PC-3 (cell line): ENCODE measurements at places on chromosomes 2 and 18. TPM values are rescaled to one million over a fixed set of nuclear protein-coding genes. Genes with fewer than 3 reads are reported as not detected.
A peak's percentile ranks its signal among the peaks of the same experiment; 100 is the strongest.

DNA sequence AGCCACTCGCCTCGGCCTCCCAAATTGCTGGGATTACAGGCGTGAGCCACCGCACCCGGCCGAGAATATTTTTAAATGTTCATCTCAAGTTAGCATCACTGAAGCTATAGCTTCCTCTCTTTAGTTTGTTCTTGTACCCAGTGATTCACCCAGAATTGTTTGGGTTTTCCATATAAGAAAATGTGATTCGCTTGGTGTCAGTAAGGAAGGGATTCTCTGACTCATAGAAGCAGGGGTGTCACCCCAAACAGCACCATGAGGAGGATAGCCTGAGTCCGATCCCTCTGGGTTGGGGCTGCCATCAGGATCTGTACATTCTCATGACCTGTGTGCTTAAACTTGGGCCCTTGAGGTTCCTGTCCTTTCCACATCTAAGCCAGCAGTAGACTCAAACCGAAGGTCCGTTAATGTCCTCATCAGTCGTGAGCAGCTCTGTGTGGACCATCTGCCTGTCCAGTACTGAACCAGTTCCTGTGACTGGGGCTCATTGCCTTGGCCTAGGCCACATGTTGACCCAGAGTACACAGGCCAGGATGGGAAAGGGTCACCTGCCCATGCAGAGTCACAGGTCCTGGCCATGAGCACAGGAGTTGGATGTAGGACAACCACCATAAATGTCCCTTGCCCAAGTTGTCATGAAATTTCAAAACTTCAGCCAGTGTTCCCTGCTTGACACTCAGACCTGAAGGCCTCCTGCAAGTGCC lies 311.9 kb downstream of the GBX2 start:
- DNase-seq = peak; percentile 19

DNA sequence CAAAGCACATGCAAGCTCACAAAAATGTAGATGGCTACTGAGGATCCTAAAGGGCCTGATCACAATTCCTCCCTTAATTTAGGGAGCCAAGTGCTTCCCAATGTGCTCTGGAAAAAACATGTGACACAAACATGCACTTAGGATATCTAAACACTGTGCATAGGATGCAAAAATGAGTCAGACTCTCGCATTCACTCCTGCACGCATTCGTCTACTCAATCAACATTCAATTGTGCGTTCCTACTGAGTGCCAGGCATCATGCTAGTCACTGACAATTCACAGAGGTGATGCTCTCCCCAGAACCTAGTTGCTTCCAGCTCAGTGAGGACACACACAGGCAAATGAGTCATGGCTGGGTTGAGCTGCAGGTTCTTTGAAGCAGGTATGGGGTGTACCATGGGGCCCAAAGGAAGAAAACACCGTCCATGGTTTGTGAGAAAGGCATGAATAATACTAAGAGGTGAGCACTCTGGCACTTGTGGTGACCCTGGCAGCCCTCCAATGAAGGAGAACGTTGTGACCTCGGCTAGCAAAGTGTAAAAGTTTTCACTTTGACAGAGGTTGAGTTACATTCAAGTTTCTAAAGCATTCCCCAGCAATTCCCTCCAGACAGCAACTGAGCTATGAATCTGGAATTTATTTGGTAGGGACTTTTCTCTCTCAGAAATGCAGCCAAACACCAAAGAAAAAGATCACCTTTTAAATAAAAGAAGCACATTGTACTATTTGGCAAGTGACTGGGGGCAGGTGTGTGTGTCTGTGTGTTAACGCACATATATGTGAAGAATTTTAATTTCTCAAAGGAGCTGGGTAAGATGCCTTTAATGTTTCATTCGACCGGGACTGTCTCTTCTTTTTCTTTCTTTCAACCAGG lies 173.3 kb downstream of the ALPK2 start:
- peak; percentile 42 for DNase-seq

DNA sequence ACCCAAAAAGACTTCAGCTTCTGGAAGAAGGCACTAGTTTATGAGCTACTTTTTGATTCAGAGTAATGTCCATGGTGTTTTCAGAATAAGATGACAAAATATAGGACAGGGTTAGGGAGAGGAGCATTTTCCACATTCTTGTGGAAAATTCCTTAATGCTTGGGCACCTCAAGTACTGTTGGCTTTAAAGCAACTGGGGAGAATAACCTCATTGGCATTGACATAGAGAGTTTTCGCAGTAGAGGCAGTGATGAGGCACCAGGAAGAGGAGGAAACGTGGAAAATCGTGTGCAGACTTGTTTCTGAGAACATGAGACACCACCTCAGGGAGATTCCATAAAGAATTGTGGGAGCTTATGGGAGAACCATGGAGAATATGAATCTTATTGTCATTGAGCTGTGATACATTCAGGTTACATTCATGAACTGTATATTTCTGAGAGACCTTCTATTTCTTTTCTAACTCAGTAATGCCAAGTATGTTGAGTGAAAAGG lies 929.0 kb upstream of the NRXN1 start:
- no peak for DNase-seq

GRCh38 chr2:198097630-198098029 lies 293.2 kb downstream of the PLCL1 start:
- DNase-seq = no peak

The MDH1B gene
- 0.23 and 0.40 TPM in 2 replicates for total RNA-seq

The GPR75 gene
- total RNA-seq = 1.5 and 2.4 TPM in 2 replicates
